Activated naive CD8-positive, alpha-beta T cell treated with anti-CD3 and anti-CD28 coated beads, Interleukin-2, amount 10 ng/mL, durations not matched to agents 7 days and 5 days (primary cell): ENCODE measurements at places on chromosomes 5 and 9. TPM values are rescaled to one million over a fixed set of nuclear protein-coding genes. Genes with fewer than 3 reads are reported as not detected.

- no peak overlapping the region for H3K4me3 ChIP-seq
- no peak overlapping the region for H3K27ac ChIP-seq
- peaks cover 4% of the 10 kb centered on the region for H3K36me3 ChIP-seq
- H3K4me1 ChIP-seq: no peaks in the 10 kb centered on the region
- no peak for DNase-seq
Observed at GRCh38 chr9:95552814-95553546, 36.2 kb upstream of the PTCH1 start.

- no peaks in the 10 kb centered on the region for H3K4me1 ChIP-seq
- no peaks in the 10 kb centered on the region for H3K36me3 ChIP-seq
- no peak overlapping the region for H3K27ac ChIP-seq
- peaks cover 3% of the 10 kb centered on the region for H3K27me3 ChIP-seq
Observed at GRCh38 chr5:123209502-123210027, 120.5 kb downstream of the PRDM6 start.

DNA sequence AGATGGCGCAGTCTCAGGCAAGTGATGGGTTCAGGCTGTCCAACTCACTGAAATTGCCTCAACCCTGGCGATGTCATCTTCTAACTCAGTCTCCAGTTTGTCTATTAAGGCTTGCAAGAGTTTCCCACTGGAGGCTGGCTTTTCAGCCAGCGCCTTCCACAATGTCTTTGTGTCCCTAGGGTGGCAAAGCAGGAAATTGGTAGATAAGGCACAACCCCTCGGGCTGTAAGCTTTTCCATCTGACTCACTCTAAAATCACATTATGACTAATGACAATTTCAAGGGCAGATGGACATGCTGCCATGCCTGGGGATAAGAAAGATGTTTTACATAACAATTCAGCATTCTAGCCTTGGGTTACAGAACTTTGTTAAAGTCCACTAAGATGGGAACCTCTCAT lies 61.9 kb downstream of the MROH2B start:
- H3K36me3 ChIP-seq: no peaks in the 10 kb centered on the region
- H3K27me3 ChIP-seq: no peaks in the 10 kb centered on the region
- no peak for DNase-seq
- H3K27ac ChIP-seq: no peak overlapping the region

Gene NMUR2
- total RNA-seq: not detected

DNA sequence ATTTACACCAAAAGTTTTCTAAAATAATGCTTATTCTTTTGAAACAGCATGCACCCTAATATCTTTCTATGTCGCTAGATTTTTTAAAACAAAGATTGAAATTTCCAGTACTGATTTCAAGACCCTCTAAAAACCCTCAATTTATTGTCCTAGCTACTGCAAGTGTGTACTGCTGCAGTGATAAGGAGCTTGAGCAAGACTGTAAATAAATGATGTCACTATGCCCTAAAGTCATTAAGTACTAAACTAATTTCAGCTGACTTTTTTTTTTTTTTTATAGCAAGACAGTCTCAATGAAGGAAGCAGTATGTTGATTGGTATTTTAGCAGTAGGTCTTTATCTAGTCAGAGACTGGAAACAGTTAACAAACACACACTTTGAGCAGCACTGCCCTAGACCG lies 12.2 kb upstream of the MIER3 start:
- no peak overlapping the region for H3K4me3 ChIP-seq
- DNase-seq: no peak
- peaks cover 52% of the 10 kb centered on the region for H3K27me3 ChIP-seq
- no peak overlapping the region for H3K27ac ChIP-seq
- H3K36me3 ChIP-seq: no peaks in the 10 kb centered on the region
